ENCODE measurements at places on chromosomes 2 and 18.

DNA sequence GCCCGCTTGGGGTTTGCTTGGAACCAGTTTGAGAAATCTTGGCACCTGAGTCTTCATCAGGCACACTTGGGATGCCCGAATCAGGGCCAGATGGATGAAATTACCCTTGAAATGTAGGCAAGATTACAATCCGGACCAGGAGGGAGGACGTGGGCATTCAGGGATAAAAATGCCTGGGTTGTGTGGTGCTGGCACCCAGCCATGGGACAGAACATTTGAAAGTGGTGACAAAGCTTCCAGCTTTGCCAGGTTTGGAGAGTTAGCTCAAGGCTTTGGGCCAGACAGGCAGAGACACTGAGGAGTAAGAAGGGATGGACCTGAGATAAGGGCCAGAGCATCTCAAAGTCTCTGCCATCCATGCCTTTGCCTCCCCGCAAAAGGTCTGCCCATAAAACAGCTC, 182.2 kb downstream of the TTC32 start:
- no peak for DNase-seq

- DNase-seq, result no peak
Measured at GRCh38 chr2:135409436-135409835, 121.6 kb downstream of the ZRANB3 start.

GRCh38 chr2:233047667-233048066, 12.5 kb upstream of the INPP5D start:
- DNase-seq, result no peak

- no peak for DNase-seq
Measured at GRCh38 chr2:124978597-124978996, 953.5 kb downstream of the CNTNAP5 start.

DNA sequence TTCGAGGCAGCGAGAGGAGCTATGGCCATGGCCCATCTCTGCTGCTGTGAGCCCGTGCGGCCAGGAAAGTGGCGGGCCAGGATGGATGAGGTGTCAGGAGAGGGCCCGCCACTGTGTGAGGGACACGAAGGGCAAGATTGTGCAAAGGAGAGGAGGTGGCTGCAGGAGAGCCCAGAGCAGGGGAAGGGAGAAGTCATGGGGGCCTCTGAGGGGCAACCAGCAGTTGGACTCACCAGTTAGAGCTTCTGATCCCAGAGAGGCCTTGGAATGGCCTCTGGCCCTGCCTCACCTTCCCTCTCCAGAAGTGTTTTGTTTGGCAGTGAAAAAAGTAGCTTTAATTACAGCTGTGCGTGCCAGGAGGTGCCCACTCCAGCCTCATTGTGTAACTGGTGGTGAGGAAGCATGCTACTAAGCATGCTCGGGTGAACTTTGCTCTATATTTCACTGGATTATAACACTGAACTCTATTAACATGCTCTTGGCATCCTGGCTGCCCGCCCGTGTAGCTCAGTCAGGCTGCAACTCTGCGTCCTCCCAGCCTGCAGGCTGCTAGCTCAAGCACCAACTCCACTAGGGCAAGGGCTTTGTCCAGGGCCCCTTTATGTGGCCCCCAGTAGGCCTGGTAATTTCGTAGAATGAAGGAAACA, 34.2 kb downstream of the IMPA2 start:
- no peak for DNase-seq

DNA sequence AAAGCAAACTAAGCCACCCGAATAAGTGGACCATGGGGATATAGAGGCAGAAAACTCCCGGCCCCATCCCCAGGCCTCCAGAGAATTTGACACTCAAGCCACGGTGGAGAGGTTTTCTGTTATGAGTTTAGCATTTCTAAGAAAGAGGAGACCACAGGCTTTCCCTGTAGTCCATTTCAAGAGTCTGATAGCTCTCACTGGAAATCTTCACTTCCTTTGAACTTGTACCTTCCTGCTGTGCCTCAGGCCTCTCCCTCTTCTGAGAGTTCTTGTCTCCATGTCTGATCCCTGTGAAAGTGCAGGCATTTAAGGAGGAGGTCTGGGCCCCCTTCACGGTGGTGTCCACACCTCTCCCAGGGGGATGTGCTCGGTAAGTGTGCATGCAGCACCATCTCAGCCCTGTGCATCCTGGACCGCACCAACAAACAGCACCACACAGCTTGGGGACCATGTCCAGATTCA, 113.7 kb downstream of the BCL2 start:
- DNase-seq, result no peak

DNA sequence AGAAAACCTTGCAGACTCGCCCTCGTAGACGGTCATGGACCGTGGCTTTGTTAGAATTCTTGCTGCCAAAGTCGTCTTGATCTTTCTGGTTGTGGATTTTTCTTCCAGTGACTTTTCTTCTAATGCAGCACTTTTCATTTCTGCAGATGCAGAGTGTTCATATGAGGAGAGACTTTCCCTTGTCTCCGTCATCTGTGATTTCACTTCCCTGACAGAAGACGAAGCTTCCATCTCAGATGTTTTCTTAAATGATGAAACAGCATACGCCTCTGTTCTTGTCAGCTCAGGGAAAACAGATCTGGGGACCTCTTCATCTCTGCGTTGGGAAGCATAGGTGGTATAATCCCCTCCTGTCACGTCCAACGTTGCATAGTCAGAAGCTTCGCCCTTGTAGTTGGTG, 50.9 kb downstream of the PLEKHA3 start:
- no peak for DNase-seq

- no peak for DNase-seq
Measured at GRCh38 chr2:16250886-16251285, 310.5 kb downstream of the MYCN start.

- DNase-seq, result no peak
Measured at GRCh38 chr18:8052237-8052701, 485.2 kb downstream of the PTPRM start.

GRCh38 chr18:62342884-62343283, 17.8 kb downstream of the TNFRSF11A start:
- no peak for DNase-seq

- no peak for DNase-seq
Measured at GRCh38 chr2:7476371-7476770, 559.2 kb downstream of the RNF144A start.

DNA sequence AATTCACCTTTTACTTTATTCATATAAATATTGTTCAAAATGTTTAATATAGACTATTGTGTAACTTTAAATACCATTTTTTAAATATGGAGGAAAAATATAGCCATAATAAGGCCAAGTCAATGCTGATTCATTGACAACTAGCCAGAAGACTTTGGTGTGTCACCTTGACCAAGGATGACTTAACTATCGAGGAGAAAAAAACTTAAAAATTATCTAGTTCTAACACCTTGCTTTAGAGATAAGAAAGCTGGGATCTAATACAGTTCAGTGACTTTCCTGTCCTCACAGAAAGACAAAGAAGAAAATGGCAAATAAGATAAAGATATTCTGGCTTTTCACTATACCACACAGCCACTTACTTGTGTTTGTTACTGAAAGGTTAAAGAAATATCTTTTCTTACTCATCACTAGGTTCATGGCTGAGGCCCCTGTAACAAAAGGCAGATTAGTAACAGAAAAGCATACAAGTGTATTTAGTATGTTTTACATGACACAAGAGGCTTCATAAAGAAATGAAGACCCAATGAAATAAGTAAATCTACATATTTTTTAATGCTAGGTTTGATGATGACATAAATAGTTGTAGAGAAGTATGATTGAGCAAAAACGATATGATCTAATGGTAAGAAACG, 65.9 kb upstream of the LRRTM1 start:
- no peak for DNase-seq

DNA sequence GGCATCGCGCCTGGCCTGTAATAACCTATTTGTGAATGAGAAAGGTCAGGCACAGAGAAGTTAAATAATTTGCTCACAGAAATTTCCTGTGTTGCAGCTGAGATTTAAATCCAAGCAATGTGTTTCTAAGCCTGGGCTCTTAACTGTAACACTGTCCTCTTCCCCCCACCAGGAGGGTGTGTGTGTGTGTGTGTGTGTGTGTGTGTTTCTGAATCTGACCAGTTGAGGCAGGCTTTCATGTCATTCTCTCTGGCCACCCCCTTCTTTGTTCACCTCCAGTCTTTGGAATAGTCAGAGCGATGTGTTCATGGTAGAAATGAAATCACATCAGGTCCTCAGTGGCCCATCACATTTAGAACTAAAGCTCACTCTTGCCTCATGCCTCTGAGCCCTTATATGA, 81.2 kb downstream of the NEDD4L start:
- DNase-seq, result no peak

DNA sequence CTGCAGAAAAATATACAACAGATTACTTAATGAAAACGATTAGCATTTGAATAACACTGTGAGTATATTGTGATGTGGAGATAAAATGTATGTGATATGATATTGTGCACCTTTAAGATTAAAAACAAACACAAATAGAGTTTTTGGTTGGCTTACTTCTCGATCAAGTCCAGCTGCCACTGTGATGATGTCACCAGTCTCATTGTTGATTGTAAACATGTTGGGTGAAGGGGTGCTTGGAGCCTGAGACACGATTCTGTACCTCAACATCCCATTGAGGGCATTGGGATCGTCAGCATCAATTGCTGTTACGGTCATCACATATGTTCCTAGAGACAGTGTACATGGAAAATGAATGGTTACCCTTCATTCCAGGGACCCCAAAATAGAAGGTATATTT, 174.1 kb downstream of the CDH2 start:
- no peak for DNase-seq

- DNase-seq, result peak; percentile 53
Measured at GRCh38 chr2:206004004-206004693, 81.8 kb downstream of the INO80D start.

DNA sequence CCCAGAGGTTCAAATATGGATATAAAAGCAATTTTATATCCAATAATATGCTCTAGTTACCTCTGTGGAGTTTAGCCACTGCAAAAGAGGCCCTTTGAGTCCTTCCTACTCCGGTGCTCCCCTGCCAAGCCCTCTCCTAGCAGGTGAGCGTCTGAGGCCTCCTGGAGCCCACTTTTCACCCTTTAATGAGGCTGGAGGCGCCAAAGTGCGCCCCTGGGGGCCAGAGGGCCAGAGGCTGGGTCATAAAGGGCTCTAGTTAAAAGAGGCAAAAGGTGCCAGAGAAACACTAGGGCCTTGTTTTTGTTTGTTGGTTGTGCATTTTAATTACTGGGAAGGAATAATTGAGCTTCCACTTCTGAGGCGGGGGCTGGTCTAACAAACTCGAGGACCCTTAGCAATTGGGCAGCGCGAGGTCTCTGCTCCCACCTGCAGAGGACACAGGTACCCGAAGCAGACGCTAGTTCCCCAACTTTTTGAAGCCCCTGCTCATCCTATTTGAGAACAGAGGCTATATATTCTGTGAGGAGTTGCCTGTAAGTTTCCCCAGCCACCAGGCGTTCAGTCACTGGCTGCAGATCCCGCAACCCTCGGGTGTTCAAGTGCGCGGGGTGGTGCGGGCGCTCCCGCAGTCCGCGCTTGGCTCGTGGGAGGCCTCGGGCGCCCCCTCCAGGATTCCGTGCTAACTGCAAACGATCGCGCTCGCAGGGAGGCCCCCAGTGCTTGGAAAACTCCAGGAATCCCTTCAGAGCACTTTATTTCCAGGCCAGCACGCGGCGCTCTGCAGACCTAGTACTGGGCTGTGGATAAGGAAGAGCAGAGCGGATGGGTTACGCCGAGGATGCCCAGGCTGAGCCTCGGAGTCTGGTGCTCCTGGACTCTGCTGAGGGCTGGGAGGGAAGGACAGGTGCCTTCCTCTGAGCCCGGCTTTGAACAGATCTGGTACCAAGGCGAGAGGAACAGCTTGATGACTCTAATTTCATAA, 14.1 kb downstream of the MSGN1 start:
- peak; percentile 42 for DNase-seq

- no peak for DNase-seq
Measured at GRCh38 chr2:154193246-154193645, 321.5 kb downstream of the GALNT13 start.

DNA sequence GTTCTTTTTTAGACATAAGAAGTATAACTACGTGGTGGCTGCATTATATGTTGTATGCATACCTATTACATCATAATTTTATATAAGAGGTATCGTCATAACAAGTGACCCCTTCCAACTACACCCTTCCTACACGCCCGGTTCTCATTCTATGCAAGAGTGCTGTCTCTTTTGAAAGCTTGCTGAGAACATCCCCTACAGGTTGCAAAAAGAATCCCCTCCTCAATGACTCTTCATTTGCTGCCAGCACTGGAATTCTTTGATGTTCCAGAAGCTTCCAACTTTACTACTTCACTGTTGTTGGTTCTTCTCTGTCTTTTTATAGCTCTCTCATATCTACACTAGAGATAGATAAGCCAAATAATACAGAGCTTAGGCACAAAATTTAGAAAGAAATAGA, 66.4 kb downstream of the CDH7 start:
- DNase-seq, result no peak

- DNase-seq, result no peak
Measured at GRCh38 chr2:202375033-202375608, 1.0 kb upstream of the BMPR2 start.

- no peak for DNase-seq
Measured at GRCh38 chr2:71821856-71822255, 325.8 kb downstream of the CYP26B1 start.

DNA sequence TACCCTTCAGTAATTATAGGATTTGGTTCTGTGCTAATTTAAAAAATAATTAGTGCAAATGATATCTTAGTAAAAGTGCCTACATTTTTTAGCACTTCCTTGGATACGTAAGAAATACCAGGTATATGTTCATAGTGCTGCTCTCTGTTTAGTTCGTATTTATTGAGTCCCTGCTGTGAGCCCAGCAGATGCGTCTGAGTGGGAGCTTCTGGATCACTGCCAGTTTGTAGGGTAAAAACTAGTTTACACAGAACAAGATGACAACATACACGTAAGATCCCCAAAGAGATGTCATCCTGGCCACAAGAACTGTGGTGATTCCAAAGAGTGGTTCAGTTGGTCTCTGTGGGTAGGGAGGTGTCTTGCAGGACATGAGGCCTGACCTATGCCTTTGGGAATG, 103.2 kb downstream of the CTIF start:
- no peak for DNase-seq

DNA sequence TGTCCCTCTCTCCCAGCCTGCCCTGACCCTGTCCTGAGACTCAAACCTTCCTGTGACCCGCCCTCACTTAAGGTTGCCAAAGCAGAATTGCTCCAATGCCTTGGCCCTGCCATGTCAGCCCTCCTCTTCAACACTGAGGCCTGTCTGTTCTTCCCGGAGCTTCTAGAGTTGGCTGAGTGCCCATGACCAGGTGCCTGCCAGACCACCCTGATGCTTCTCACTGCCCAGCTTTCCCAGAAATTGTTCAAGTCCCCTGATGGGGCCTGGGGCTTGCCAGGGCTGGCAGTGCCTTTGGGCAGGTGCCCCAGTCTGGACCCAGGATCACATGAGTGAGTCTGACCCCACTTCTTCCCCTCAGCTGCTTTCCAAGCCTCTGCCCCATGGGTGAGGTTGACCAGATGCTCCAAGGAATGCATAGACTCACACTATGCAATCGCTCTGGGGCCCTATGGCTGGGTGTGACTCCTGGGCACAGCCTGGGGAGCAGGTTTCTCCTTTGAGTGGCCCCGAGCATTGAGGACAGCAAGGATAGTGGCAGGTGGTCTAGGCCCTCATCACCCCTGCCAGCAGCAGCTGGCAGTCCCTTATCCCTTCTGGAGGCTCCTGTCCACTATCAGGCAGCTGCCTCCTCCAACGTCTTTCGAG, 3.1 kb upstream of the INPP5D start:
- DNase-seq, result no peak

Measured in hematopoietic multipotent progenitor cell treated with erythropoietin and hydrocortisone succinate and interleukin-3 and kit ligand, for 15 days (in vitro differentiated cells).